ENCODE measurements at places on chromosomes 7 and 10.

GRCh38 chr10:71667387-71667752 is 52.2 kb downstream of the C10orf105 start:
- DNase-seq = no peak

GRCh38 chr10:4003348-4003973 is 218.5 kb upstream of the KLF6 start:
- DNase-seq = no peak

GRCh38 chr7:128168667-128169210 is 72.3 kb upstream of the LEP start:
- DNase-seq = peak; percentile 96

DNA sequence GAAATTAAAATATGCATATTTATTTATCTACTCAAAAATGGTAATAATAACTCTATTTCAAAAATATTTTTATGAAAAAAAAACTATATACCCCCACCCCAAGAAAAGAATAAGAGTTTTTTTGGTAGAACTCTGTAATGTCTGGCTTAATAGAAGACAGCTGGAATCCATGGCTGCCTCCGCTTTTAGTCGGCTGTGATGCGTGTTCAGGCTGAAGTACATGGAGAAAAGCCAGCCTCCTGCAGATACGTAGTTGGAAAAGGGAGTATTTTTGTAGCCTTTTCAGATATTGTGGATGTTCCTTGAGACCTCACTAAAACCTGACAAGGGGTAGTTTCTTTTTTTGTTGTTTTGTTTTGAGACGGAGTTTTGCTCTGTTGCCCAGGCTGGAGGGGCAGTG is 10.0 kb downstream of the FOXK1 start:
- DNase-seq = no peak

- DNase-seq = peak; percentile 64
These were observed 32.9 kb upstream of the SLF2 start for GRCh38 chr10:100879741-100880360.

DNA sequence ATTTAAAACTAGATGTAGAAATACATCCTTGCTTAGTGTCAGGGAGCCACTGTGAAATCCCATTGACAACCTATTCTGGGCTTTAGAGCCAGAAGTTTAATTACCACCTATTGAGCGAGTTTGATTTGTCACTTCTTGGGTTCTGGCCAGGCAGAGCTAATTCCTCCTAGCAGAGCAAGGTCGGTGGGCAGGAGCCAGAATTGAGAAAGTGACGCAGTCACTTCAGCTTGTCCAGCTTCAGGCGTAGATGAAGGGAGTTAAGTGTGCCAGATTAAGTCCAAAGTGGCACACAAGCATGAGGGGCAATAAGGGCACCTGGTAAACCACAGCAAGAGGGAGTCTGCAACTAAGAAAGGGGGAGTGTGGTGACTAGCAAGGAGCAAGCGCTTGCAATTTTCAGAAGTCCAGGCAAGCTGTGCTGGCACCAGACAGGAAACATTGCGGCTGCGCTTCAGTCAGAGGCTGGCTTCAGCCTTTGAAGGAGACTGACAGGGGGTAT is 119.4 kb downstream of the ST7 start:
- DNase-seq = no peak

DNA sequence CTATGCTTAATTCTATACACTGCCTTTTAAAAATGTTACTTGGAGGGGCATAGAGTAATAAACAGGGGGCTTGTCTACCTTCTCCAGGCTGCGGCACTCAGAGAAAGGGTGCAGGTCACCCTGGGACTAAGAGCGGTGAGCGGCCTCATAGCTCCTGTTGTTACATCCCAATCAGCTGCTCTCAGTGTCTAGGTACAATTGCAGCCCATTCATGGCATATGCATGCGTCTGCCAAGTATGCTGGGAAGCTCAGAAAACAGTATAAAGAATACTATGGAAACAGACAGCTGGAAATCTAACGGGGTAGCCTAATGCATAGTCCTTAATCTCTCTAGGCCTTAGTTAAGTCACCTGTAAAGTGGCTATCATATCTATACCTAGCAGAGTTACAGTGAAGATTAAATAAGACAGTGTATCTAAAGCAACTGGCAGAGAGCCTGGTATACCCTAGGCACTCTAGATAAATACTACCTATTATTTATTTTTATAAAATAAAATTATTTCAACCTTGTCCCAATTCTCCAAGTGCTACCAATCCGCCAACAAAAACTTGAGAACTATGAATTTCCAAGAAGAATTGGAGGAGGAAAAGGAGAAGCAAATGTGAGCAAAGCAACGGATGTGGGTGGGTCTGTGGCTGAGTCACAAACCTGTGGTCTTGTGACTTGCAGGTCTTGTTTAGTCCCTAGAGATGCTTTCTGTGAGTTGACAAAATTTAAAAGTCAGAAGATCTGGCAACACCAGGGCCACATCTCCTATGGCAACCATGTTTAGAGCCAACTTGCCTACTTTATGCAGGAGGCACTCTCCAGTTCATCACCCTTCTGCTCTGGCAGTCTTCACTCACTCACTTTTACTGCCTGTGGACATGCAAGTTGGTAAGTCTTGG is 183.0 kb downstream of the RAPGEF5 start:
- DNase-seq = no peak

DNA sequence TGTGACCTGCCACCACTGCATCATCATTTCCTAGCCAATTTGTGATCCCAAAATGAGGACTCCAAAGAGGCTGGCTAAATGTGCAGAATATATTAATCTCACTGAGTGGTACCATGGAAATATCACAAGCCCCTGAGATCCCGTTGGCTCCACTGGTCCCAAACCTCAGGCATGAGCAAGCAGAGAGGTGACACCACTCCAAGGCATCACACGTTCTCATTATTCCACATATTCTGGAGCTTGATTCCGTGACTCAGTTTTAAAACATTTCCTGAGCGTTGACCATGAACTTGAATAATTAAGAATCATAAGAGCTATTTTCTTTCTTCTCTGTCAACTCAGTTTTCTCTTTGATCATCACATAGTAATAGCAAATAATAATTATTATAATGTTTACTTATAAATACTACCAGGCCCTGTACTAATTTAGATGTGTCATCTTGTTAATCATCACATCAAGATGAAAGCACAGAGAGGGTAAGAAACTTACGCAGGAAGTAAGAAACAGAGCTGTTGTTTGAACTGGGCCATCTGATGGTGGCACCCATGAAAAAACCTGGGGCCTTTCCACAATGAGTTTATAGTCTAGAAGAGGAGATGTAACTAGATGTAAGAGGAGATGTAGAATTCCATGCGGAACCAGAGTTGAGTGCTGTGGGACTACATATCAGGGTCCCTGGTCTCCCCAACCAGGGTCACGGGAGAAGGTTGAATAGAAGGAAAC is 3.5 kb downstream of the APBB1IP start:
- no peak for DNase-seq
